Activated CD8-positive, alpha-beta memory T cell treated with anti-CD3 and anti-CD28 coated beads for 4 hours (primary cell): ENCODE measurements at places on chromosomes 4 and X.

DNA sequence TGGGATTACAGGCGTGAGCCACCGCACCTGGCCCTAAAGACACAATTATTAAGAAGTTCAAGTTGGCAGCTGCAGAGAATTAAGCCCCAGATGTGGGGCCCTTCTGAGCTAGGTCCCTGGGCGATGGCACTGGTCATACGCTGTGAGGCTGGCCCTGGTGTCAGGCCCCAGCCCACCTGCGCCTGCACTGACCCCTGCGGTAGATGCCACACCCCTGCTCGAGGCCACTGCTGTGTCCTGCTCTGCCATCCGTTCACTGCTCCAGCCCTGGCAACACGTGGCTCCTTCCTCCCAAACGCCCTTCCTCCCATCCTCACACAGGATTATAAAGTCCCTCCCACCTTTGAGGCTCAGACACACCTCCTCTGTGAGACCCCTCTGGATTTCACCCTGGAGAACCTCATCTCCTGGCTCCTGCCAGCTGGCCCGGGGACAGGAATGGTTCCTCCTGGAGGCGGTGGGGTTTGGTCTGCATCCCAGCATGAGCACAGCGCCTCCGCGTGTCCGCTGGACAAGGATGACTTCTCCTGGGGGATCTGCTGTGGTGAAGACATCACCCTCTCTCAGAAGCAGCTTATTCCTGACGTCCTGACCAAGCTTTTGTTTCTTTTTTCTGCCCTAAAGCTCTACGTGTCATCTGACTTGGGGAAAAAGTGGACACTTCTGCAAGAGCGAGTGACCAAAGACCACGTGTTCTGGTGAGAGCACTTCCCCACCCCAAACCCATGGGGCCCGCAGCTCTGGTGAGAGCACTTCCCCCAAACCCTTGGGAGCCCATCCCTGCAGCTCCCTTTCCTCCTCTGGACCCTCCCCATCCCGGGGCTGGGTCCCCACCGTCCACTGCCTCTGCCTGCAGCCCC is 219.0 kb upstream of the PSAPL1 start:
- DNase-seq, result no peak

GRCh38 chr4:3193531-3194203 is 55.3 kb upstream of the MSANTD1 start:
- no peak for DNase-seq

GRCh38 chr4:115128037-115128436 is 14.6 kb upstream of the NDST4 start:
- no peak for DNase-seq

DNA sequence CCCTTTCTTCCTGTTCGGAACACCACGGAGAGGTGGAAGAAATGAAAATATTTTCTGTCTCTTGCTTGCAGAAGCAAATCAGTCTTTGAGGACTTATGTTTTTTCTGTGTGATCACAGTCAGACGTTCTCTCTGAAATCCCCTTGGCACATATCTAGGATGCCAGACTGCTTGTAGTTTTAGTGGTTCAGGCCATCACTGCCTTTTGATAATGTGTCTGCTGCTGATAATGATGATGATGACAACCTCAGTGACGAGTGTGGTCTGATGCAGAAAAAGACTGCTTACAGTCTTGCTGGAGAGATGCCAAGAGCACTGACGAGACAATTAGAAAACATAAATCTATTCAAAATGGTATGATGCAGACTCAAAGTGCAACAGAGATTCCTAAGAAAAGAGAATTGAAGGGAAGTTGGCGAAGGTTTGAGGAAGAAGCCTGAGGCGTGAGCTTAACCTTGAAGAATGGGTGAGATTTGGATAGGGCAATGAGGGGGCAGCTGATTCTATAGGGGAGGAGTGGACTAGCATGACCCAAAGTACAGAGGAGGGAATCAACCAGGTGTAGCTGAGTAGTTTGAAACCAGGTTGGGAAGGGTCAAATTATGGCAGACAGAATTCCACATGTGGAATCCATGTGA is 7.9 kb downstream of the RAB33A start:
- no peak for DNase-seq

DNA sequence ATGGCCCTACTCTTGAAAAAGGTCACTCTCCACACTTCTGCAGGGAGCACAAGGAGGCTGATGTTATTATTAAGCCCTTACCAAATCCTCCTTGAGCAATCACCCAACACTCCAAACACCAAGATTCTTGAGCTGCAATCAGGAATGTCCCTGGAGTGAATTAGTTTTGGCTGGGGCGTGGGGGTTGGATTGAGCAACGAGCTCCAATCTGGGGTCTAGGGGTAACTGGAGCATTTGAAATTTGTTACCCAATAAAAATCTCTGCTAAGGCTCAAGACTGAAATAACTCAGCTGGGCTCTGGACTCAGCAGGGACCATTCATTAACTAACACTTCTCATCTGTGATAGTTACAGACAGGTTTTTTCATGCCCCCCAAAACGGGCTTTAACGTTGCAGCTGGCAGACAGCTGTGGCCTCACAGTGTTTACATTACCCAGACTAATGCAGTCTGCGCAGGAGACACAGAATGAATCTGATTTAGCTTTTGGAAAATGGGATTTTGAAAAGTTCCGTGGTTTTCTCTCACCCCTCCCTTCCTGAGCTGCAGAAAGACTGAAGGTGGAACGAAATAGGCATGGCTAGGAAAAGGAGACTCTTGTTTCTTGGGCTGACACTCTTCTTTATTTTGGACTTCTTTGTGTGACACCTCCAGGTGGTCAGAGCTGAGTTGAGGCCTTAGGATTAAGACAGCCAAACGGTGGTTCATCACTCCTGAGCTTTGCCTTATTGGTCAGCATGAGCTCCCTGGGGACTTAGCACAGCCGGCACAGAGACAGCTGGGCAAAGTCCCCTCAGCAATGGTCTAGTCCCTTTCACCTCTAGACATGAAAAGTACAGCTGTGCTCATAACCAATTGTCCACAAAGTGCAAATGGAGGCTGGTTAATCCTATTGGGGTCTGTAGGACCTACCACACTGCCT is 26.6 kb downstream of the PLAC1 start:
- no peak for DNase-seq

GRCh38 chr4:101306225-101306624 is 41.1 kb downstream of the PPP3CA start:
- DNase-seq, result no peak

DNA sequence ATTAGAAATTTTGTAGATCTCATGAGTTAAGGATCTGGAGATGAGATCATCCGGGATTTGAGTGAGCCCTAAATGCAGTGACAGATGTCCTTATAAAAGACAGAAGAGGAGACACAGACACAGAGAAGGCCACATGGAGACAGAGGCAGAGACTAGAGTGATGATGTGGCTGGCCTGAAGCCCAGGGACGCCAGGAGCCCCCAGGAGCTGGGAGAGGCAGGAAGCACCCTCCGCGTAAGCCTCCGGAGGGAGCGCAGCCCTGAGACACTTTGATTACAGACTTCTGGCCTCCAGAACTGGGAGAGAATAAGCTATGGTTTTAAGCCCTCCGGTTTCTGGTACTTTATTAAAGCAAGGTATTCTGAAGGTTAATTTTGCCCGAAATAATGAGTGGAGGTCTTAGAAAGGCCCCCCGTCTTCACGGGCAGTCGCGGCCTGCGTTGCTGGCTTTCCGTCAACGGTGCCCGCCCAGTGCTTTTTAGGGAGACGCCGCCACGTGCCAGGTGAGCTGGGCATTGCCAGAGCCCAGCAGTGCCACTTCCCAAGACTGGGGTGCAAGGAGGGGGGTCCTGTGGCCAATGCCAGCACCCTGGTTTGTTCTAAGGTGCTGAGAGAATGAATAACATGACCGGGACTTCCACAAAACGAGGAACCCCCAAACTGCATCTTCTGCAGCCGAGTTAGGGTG is 8.1 kb downstream of the DHRSX start:
- no peak for DNase-seq
